ENCODE measurements at places on chromosomes 6 and 20.

- no peak for DNase-seq
Observed at GRCh38 chr6:152295920-152296319, 341.2 kb downstream of the SYNE1 start.

GRCh38 chr6:136334853-136335252 is 45.2 kb upstream of the BCLAF1 start:
- no peak for DNase-seq

- DNase-seq = no peak
Observed at GRCh38 chr20:20353576-20353975, 14.3 kb upstream of the INSM1 start.

DNA sequence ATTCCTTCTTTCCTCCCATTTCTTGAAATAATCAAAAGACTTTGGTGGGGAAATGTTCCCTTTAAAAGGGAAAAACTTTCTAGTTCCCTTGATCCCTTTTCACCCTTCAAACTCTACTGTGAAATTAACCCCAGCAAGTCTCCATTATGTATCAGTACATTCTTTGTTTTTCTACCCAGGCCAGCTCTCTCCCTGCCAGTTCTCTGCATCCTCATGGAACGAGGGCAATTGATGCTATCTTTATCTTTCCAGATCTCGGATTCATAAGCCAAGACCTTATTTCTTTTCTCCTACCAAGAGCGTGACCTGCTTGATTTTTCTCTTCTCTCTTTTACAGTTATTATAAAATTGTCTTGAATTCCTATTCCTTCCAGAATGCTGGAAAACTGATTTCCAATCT is 75.8 kb downstream of the ADGRB3 start:
- no peak for DNase-seq

- no peak for DNase-seq
Observed at GRCh38 chr6:154872542-154873114, 122.5 kb upstream of the TIAM2 start.

Measured in CD4-positive, alpha-beta T cell treated with Interleukin-6 at 100 ng/mL for 8 hours (primary cell).